ENCODE measurements at places on chromosomes 6 and 20.

DNA sequence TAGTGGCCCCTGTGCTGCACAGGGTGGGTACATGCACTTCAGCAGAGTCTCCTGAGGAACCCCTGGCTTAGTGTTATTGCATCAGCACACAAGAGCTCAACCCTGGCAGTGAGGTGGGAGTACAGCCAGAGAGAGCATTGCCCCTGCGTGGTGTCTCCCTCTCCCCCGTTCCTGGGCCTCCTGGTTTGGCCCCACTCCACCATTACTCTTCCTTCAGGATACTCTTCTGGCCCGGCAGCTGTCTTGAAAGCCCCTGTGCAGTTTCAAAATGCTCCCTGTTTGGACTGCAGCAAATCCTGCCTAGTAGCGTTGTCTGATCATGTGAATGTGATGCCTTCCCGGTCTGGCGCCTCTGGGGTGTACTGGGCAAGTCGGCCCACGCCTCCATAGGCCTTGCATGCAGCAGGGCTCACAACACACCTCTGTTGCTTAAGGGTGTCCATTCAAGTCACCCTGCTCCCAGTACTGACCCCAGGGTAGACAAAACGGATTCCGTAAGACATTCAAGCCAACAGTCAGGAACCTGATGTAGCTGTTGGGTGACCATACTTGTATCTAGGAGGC lies 32.1 kb downstream of the TXNDC5 start:
- DNase-seq: no peak

DNA sequence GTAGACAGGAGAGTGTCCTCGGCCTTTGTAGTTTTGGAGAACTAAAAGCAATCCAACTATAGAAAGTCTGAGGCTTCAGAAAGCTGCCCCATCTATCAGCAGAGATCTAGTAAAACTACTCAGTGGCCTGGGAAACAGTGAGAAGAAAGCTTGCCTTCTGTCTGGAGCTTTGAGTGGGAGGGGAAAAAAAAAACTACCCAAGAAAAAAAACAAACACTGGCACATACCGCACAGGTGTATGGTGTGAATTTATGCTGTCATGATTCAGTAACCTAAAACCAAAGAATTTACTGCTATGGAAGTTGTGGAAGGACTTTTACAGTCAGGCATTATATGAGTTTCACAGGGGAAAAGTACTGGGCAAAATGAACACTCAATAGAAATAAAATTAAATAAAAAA lies 280.5 kb downstream of the ADGRB3 start:
- DNase-seq: no peak

DNA sequence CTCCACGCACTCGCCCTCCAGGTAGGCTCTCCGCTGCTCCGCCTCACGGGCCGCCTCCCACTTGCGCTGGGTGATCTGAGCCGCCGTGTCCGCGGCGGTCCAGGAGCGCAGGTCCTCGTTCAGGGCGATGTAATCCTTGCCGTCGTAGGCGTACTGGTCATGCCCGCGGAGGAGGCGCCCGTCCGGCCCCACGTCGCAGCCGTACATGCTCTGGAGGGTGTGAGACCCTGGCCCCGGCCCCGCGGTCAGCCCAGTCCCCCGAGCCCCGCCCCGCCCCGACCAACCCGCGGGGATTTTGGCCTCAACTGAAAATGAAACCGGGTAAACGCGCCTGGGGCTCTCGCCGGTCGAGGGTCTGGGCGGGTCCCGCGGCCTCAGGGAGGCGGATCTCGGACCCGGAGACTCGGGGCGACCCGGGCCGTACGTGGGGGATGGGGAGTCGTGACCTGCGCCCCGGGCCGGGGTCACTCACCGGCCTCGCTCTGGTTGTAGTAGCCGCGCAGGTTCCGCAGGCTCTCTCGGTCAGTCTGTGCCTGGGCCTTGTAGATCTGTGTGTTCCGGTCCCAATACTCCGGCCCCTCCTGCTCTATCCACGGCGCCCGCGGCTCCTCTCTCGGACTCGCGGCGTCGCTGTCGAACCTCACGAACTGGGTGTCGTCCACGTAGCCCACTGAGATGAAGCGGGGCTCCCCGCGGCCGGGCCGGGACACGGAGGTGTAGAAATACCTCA lies 598 bp downstream of the HLA-B start:
- DNase-seq: peak; percentile 69

DNA sequence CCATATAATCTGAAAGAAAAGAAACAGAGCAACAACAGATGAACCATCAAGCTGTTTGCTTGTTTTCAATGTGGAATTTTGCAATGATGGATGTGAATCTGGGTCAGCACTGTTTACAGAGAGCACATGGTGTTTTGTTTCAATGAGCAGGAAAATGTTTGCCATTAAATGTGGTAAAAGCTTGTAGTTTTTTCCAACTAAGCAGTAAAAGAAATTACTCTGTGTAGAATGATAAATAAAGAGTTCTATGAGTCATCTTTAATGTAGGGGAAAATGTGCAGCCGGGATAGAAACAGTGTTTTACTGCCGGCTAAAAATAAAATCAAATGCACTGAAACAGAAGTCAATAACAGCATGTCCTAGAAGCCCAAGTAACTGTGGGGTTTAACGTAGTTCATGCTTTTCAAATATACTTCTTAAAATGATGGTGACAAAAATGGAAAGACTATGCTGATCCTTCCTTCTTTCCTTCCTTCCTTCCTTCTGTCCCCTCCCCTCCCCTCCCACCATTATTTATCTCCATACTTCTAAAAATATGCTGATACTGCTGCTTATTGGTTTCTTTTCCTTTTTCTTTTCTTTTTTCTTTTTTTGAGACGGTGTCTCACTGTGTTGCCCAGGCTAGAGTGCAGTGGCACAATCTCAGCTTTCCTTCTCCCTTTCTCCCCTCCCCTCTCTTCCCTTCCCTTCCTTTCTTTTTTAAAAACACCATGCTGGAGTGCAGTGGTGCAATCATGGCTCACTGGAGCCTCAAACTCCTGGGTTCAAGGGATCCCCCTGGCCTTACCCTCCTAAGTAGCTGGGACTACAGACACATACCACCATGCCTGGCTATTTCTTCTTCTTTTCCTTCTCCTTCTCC lies 6.3 kb upstream of the NAA20 start:
- no peak for DNase-seq

- no peak for DNase-seq
Measured at GRCh38 chr6:88869263-88870020, 94.0 kb downstream of the RNGTT start.

- DNase-seq: no peak
Measured at GRCh38 chr6:10595731-10596664, 74.8 kb downstream of the GCNT2 start.

- no peak for DNase-seq
Measured at GRCh38 chr20:48374991-48375595, 452.7 kb downstream of the PREX1 start.

DNA sequence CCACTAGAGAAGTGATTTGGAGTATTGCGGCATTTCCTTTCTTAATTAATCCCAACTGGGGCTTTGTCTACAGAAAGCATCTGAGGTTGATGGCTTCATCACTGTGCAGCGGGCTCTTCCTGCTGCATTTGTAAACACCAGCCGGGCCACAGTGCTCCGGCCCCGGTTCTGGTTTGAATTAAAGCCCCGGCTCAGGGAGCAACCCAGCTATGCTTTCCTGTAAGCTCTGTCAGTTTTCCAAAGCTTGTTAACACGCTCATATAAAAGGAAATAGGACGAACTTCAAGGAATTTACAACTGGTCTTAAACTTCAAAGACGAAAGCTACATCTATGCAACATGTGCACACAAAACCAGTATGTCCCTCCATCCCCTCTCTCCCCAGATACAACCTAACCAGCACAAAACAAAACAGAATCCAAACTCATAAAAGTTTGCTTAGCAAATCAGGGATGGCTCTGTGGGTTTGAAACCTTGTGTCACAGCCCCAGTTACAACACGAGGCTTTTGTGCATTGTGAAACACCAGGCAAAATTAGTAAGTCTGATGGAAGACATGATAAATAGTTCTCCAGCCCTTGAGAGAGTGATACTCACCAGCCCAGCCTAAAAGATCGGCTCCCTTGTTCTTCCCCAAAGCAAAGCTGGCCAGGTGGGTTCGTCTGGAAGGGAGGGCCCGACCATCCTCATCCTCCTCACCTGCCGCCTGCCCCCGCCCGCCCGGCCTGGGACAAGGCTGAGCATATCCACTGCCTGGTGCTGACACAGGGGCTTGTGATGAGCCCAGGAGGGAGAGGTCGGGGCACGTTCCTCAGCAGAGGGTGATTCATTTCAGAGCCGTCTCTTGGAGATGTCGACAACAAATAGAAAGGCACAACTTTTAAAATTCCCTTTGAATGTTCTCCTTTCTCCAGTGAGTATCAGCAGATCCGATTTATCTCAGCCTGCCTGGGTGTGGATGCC lies 197.9 kb downstream of the TFAP2C start:
- DNase-seq: no peak

DNA sequence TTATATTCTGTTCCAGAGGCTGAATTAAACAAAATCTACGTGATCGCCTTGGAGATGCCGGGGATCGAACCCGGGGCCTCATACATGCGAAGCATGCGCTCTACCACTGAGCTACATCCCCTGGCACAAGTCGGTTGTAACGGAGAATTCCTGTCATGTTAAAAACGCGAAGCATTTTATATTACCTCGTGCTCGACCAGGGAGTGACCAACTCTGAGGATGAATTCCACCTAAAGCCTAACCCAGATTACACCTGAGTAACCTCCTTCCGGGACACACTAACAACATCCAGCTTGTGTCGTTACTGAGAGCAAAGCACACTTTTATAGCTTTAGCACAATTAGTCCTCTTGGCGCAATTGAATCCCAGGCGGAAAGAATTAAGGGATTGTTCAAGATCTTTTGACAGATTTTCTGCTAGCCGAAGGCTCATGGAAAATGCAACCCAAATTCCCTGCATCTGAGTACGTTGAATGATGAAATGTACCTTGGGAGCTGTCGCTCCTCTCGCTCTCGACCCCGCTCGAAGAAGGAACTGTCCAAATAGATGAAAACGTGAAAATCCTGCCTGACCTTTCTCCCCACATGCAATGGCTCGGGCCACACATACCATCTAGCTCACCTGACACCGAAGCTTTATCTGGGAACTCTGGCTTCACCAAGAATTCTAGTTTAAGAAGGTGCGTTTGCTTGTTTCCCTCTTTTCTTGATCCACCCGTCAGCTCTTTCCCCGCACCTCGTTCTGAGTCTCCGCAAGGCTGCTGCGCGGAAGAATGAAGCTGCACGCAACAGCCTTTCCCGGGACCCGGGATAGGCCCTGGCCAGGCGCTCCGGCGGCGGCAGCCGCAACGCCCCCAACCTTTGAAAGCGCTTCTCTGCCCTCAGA lies 148.3 kb downstream of the GPX5 start:
- peak; percentile 91 for DNase-seq

- DNase-seq: peak; percentile 51
Measured at GRCh38 chr20:63704749-63705117, 3.0 kb downstream of the ARFRP1 start.

DNA sequence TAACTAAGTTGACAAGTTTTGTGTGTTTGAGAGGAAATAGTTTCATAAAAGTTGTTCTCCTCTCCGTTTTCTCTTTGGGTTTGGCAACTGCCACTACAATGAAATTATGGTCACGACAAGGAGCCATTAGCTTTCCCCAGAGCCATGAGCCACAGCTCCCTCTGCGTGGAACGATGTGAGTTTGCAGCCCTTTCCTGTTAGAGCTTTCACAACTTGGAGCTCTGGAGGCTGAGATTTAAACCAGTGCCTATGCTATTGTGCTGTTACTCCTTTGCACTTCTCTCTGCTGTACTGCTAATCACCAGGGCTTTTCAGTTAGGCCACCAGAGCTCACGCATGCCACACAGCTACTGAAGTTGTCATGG lies 29.3 kb upstream of the TXNDC5 start:
- DNase-seq: no peak

- peak; percentile 29 for DNase-seq
Measured at GRCh38 chr6:43973357-43973756, 153.9 kb downstream of the MRPL14 start.

DNA sequence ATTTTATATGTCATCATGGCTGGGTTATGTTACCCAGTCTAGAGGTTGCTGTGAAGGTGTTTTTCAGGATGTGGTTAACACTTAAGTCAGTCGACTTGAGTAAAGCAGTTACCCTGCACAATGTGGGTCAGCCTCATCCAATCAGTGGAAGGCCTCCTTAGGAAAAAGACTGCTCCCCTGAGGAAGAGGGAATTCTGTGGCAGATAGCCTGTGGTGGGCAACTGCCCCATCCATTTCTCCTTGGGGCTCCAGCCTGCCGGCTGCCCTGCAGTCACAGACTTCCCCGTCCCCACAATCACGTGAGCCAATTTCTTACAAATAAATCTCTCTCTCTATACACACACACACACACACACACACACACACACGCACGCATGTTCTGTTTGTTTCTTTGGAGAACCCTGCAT lies 34.5 kb upstream of the MPC1 start:
- peak; percentile 61 for DNase-seq

DNA sequence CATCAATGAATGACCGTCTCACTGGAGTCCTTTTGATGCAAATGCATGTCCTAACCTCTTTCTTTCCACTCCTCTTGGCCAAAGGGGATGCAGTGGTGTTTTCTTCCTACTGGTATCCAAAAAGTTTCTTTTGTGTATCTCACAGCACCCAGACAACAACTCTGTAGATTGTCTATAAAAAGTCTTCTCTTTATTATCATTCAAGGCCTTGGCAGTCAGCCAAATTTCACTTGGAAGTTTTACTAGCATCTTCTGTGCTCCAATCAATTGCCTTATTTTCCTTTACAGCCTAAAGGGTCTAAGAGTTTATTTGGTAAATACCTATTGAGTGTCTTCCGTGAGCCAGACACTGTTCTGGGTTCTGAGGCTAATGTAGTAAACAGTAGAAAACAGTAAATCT lies 150.2 kb upstream of the RNF217 start:
- DNase-seq: no peak

- DNase-seq: no peak
Measured at GRCh38 chr20:31496761-31497295, 17.4 kb upstream of the HM13 start.

- DNase-seq: peak; percentile 75
Measured at GRCh38 chr6:157982102-157982562, 469 bp downstream of the SYNJ2 start.

- DNase-seq: no peak
Measured at GRCh38 chr20:17810847-17811627, 111.3 kb downstream of the BANF2 start.

DNA sequence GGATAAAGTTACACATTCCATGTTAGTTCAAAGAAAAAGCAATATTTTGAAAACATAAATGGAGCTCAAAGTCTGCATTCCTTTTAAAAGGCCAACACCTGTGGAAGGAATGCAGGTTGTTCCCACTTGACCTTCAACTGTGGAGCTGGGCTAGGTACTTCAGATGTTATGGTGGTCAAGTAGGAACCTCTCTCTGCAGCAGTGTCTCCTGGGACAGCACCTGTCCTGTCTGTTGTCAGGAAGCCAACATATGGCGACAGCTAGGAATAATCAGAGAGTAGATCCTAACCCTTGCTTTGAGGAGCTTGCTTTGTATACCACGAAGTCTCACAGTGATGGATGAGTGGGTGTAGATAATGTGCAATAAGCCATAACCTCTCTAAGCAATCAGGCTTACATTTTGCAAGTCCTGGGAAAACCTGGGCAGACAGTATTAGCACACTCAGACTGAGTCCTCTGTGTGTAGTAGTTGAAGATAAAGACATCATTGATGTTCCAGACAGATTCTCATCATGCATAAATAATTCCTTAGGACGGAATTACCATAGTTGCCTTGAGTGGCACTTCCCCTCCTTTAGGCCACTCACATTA lies 347.5 kb downstream of the PRL start:
- no peak for DNase-seq
